ENCODE measurements at places on chromosomes 7 and 10. TPM values are rescaled to one million over a fixed set of nuclear protein-coding genes. Genes with fewer than 3 reads are reported as not detected.

The CUBN gene
- 0.27 TPM for total RNA-seq

The NPTX2 gene
- not detected for total RNA-seq

The VSTM2A gene
- total RNA-seq, result not detected

The CUZD1 gene
- 0.29 TPM for total RNA-seq

The KNDC1 gene
- 0.44 TPM for total RNA-seq

The OR2A2 gene
- total RNA-seq, result not detected

The EEPD1 gene
- total RNA-seq, result 10.0 TPM

The CHST15 gene
- 1.1 TPM for total RNA-seq

- H3K4me1 ChIP-seq, result no peaks in the 10 kb centered on the region
- DNase-seq, result no peak
- no peaks in the 10 kb centered on the region for H3K36me3 ChIP-seq
- H3K27ac ChIP-seq, result no peak overlapping the region
- H3K4me3 ChIP-seq, result no peak overlapping the region
Measured at GRCh38 chr10:6532321-6532720, 47.8 kb downstream of the PRKCQ start.

DNA sequence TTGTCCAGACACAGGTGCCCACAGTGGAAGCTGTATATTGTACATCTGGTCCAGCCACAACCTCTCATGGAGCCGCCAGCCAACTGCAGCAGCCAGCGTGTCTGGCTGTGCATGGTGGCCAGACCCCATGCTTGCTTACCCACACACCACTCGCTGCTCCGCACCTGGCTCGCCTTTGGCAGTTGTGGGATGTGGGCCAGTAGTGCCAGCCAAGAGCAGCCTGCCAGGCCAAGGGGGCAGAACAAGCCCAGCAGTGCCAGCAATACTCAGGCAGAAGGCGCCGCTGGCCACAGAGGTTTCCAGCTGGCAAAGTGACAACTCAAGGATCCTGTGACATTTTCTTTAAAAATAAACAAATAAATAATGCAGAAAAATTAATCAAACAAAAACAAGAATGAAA, 11.7 kb upstream of the TMEM243 start:
- H3K4me3 ChIP-seq, result no peak overlapping the region

DNA sequence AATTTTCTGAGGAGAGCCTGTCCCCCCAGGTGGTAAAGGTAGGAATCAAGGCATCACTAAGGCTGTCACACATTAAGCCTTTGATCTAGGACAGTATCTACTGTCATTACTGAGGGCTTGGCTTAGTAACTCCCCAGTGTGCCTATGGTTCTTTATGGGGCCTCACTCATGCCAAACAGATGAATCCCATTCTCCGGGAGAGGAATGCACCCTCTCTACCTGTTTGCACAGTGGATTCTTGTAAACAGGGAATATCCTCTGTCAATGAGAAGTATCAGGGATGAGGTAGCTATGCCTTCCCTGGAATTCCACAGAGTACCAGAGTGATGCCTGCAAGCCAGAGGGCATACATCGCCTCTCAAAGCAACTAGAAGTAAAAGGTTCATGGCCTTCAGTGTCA, 3.9 kb upstream of the CPN1 start:
- peaks cover 55% of the 10 kb centered on the region for H3K4me1 ChIP-seq
- H3K36me3 ChIP-seq, result no peaks in the 10 kb centered on the region
- no peak overlapping the region for H3K27ac ChIP-seq
- no peak overlapping the region for H3K4me3 ChIP-seq

DNA sequence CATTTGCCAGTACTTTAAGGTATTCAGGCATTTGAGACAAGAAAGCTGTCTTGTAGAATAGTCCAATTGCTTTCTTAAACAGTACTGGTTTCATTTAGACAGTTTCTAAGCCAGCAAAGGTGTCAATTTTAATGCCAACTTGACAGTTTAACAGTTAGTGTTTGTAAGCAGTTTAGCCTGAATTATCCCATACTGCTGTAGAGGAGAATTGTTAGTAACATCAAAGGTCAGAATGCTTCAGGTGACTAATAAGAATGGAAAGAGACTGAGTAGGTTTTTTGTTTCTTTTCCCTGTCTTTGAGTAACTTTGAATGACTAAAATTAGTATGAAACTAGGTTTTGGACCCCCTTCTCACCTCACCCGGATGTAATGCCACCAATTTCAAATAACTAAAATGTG, 29.5 kb upstream of the VDAC2 start:
- no peak overlapping the region for H3K4me3 ChIP-seq
- no peak overlapping the region for H3K27ac ChIP-seq
- peaks cover 2% of the 10 kb centered on the region for H3K36me3 ChIP-seq
- no peaks in the 10 kb centered on the region for H3K27me3 ChIP-seq
- peaks cover 12% of the 10 kb centered on the region for H3K4me1 ChIP-seq

DNA sequence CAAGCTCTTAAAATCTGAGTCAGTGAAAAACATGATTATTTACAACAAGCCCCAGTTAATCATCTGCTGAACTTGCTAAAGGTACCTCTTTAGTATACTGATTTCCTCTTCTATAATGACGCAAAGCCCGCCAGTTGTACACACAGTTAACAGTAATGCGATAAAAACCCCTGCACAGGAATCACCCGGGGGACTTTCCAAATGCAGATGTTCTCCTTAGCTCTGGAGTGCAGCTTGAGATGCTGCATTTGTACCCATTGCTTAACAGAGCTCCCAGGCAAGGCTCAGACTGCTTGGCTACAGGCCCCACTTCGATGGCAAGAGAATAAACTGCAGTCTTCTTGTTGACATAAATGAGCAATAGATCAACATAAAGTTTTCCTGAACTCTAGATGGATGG, 279.6 kb upstream of the HGF start:
- no peaks in the 10 kb centered on the region for H3K27me3 ChIP-seq
- H3K4me3 ChIP-seq, result no peak overlapping the region
- no peak for DNase-seq
- no peaks in the 10 kb centered on the region for H3K4me1 ChIP-seq
- no peak overlapping the region for H3K27ac ChIP-seq
- H3K36me3 ChIP-seq, result no peaks in the 10 kb centered on the region

- H3K27ac ChIP-seq, result no peak overlapping the region
- no peak for DNase-seq
- no peaks in the 10 kb centered on the region for H3K36me3 ChIP-seq
- H3K4me1 ChIP-seq, result no peaks in the 10 kb centered on the region
- no peak overlapping the region for H3K4me3 ChIP-seq
- H3K27me3 ChIP-seq, result no peaks in the 10 kb centered on the region
Measured at GRCh38 chr10:120493411-120494312, 36.6 kb downstream of the PLPP4 start.

DNA sequence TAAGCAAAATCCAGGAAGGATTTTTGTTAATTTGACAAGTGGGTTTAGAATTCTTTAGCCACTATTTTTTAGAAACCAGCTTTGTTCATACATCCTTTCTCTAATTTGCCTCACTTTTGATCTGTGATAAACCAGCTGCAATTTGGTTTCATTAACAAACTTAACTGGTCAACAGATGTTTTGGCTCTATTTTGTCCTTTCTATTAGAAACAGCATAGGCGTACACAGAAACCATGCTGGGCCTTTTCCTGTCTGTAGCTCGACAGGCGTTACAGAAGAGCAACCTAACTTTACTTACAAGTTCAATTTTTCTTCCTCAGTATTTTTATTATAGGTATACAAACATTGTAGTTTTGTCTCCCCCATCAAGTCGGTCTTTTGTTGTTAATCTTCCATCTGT, 28.2 kb downstream of the KAT6B start:
- H3K27ac ChIP-seq, result no peak overlapping the region

DNA sequence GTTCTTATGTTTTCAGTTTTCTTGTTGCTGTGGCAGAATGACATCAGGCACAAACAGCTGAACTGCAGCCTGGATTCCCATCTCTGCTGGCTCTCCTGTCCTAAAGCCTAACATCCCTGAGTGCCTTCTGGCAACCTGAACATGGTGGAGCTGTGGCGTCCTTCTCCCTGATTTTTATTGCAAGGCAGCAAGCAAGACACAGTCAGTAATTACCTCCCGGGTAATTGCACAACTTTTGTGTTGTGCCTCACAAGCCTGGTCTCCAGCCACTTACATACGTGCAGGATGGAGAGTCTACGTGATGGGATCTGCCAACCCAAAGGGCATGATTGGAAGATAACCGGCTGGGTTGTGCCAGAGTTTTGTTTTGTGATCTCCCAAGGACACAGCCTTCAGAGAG, 116.1 kb upstream of the PARD3 start:
- no peak overlapping the region for H3K27ac ChIP-seq
- DNase-seq, result no peak
- no peaks in the 10 kb centered on the region for H3K36me3 ChIP-seq
- no peak overlapping the region for H3K4me3 ChIP-seq
- H3K4me1 ChIP-seq, result 0 out of 2 replicates have a peak, but pooled peaks cover 7% of the 10 kb centered on the region

- no peaks in the 10 kb centered on the region for H3K36me3 ChIP-seq
- H3K27me3 ChIP-seq, result no peaks in the 10 kb centered on the region
- no peaks in the 10 kb centered on the region for H3K4me1 ChIP-seq
- no peak overlapping the region for H3K27ac ChIP-seq
- H3K4me3 ChIP-seq, result no peak overlapping the region
Measured at GRCh38 chr10:63388421-63389031, 77.3 kb downstream of the JMJD1C start.

DNA sequence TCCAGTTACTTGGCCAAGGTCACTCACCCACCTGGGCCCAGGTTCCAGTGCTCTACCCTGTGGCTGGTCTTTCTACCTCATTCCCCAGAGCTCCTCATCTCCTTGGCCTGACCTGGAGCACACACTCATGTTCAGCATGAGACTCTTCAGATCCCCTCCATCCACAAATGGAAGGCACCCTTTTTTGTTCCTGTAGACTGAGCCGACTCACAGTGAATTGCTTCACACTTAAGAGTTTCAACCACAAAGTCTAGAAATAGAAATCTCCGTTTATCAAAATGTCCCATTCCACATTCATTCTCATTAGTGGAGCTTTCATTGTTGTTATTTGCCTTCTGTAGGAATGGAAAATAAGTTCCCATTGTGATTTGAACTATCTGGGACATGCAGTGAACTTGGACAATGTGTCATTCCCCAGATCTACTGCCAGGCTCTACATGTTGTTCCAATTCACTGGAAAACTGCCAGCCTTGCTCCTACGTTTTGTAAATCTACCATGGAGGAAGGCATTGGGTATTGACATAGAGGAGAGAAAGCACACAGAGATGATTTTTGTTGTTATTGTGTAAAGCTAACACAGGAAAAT, 125.3 kb upstream of the CELF2 start:
- H3K36me3 ChIP-seq, result no peaks in the 10 kb centered on the region
- no peaks in the 10 kb centered on the region for H3K4me1 ChIP-seq
- no peak for DNase-seq
- H3K4me3 ChIP-seq, result no peak overlapping the region
- no peak overlapping the region for H3K27ac ChIP-seq
- H3K27me3 ChIP-seq, result no peaks in the 10 kb centered on the region

DNA sequence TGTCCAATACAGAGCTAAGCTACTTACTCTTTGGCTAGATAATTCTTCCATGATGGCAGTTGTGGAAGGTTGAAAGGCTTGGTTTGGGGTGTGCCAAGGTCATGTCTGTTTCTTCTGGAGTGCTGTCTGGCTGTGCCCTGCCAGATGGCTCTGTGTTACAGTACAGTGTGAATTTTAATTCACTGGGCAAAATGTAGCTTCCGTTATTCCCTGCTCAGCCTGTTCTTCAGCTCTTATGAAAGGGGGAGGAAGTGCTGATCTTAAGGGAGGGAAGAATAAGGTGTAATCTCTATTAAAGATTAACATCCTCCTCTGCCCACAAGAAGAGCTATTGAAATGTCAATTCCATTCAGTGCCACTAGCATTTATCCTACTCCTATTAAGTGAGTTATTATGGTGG, 52.2 kb downstream of the SND1 start:
- H3K4me3 ChIP-seq, result no peak overlapping the region
- H3K27ac ChIP-seq, result no peak overlapping the region
- peaks cover 95% of the 10 kb centered on the region for H3K36me3 ChIP-seq

- no peaks in the 10 kb centered on the region for H3K36me3 ChIP-seq
- no peaks in the 10 kb centered on the region for H3K4me1 ChIP-seq
Measured at GRCh38 chr10:89076120-89076519, 85.5 kb downstream of the FAS start.
